Breast epithelium (tissue), 4 donors: ENCODE measurements at places on chromosomes 16 and 17.

DNA sequence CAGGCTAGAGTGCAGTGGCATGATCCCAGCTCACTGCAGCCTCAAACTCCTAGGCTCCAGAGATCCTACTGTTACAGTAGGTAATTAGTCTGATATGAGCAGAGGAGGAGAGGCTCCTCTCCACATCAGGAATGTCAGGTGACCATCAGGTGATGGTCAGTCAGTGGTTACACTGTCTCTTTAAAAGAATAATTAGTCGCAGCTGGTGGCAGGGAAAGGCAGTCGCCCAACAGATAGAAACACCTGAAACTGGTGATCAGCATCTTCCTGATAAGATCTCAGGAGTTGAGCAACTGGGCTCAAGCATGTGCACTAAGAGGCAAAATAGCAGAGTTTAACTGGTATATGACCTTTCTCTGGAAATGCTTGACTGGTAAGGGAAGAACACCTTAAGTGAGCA lies 21.5 kb upstream of the ABCA5 start:
- no peaks in the 10 kb centered on the region for H3K27me3 ChIP-seq
- no peaks in the 10 kb centered on the region for H3K4me1 ChIP-seq
- DNase-seq = no peak

GRCh38 chr17:74280093-74280513 lies 6.1 kb downstream of the DNAI2 start:
- no peak for DNase-seq
- no peaks in the 10 kb centered on the region for H3K36me3 ChIP-seq
- no peaks in the 10 kb centered on the region for H3K4me1 ChIP-seq
- no peaks in the 10 kb centered on the region for H3K27me3 ChIP-seq

- no peak overlapping the region for H3K27ac ChIP-seq
- no peak for DNase-seq
- H3K4me3 ChIP-seq = no peak overlapping the region
- H3K27me3 ChIP-seq = peaks cover 10% of the 10 kb centered on the region
- no peaks in the 10 kb centered on the region for H3K4me1 ChIP-seq
These were observed 9.2 kb downstream of the RPUSD1 start for GRCh38 chr16:778909-779527.

DNA sequence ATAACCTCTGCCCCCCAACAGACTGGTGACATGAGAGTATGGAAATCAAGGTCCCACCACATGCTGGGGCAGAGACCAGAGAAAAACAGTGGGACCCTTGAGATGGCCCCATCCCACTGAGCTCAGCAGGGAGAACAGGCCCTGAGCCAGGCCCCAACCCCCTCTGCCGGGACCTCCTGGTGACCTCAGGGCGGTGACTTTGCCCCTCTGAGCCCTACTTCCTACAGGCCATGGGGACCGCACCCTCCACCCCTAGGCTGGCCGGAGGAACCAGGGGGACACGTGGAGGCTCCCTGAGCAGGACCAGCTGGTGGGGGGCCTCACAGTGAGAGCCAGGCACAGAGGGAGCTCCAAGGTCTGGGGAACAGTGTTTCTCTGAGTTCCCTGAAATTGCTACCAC lies 13.8 kb upstream of the SRRM2 start:
- H3K4me1 ChIP-seq = no peaks in the 10 kb centered on the region
- H3K27me3 ChIP-seq = no peaks in the 10 kb centered on the region
- DNase-seq = no peak
- H3K27ac ChIP-seq = no peak overlapping the region
- no peak overlapping the region for H3K4me3 ChIP-seq
- H3K36me3 ChIP-seq = no peaks in the 10 kb centered on the region

- H3K27ac ChIP-seq = no peak overlapping the region
- no peaks in the 10 kb centered on the region for H3K4me1 ChIP-seq
- no peak overlapping the region for H3K4me3 ChIP-seq
These were observed 23.6 kb upstream of the SMURF2 start for GRCh38 chr17:64685705-64686104.
